ENCODE measurements at places on chromosomes 1 and 21.

DNA sequence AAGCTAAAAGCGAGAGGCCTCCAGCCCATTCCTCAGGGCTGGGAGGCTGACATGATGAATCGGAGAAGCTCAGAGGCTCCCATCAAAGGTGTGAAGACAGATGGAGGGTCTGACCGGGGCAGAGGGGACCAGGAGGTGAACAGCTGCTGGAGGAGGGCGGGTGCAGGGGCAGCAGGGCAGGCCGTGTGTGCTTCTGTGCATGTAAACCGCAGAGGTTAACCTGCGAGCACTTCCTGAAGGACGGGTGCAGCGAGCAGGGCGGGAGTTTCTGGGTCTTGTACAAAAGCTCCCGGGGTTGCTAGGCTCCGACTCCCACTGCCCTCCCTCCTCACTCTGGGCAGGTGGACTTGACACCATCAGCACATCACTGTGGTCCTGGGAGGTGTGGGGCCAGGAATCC is 75.2 kb downstream of the PAX7 start:
- DNase-seq, result no peak

GRCh38 chr1:206604861-206605260 is 7.4 kb downstream of the EIF2D start:
- DNase-seq, result no peak

DNA sequence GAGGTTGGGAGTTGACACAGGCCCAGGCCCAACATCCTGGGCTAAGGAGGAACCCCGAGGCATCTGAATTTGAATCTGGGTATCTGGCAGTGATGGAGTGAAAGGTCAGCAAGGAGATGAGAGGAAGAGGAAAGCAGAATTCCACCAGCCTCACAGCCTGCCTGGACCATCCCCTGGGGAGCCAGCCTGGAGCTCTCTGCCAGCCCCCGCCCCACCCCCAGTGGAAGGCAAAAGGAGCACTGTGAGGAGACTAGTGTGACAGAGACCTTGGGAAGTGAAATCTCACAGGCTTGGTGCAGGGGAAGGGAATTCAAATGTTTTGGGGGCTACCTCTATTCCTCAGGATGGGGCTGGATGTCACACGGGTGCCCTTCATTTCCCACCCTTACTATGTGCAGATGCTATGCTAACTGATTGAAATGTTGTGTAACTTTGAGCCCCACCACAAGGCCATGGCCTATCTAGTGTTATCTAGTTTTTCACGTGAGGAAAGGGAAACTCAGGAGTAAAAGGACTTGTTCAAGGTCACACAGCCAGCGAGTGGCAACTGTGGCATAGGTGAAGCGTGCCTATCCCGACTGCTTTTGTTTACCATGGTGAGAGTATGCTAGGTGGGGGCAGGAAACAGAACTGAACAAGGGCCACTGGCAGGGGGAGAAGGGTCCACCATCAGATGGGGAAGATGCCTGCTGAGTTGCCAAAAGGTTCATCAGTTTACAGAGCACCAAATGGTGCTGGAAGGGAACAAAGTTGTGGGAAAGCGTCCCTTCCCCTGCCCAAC is 29.8 kb downstream of the AHDC1 start:
- no peak for DNase-seq

DNA sequence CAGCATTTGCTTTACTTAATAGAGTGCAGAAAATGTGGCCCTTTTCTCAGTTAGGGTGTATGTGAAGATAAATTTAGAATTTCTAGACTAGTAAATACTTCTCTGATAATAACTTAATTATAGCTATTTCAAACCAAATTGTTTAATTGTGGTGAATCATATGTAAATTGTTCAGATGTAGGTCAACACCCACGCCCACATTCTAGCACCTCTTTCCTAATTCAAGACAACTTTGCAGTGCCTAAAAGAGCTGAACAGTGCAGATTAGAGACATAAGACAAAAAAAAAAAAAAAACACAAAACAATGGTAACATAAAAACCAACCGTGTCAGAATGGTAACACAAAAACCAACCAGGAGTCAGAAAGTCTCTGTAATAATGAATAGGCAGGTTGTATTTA is 758.3 kb downstream of the USP25 start:
- DNase-seq, result no peak

DNA sequence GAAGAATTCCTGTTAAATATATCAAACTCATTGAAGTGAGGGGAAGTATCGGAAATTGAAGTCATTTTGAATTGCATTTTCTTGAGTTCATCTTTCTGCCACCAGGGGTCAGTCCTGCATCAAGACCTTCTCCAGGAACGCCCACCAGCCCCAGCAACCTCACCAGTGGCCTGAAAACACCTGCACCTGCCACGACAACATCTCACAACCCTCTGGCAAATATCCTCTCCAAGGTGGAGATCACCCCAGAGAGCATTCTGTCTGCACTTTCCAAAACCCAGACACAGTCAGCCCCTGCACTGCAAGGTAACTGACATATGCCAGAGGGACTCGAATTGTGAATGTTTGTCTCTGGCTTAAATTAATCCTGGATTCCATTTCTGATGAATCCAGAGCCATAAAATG is 22.8 kb upstream of the TARS2 start:
- peak; percentile 40 for DNase-seq

GRCh38 chr1:82598337-82598736 is 797.6 kb downstream of the ADGRL2 start:
- peak; percentile 1 for DNase-seq

DNA sequence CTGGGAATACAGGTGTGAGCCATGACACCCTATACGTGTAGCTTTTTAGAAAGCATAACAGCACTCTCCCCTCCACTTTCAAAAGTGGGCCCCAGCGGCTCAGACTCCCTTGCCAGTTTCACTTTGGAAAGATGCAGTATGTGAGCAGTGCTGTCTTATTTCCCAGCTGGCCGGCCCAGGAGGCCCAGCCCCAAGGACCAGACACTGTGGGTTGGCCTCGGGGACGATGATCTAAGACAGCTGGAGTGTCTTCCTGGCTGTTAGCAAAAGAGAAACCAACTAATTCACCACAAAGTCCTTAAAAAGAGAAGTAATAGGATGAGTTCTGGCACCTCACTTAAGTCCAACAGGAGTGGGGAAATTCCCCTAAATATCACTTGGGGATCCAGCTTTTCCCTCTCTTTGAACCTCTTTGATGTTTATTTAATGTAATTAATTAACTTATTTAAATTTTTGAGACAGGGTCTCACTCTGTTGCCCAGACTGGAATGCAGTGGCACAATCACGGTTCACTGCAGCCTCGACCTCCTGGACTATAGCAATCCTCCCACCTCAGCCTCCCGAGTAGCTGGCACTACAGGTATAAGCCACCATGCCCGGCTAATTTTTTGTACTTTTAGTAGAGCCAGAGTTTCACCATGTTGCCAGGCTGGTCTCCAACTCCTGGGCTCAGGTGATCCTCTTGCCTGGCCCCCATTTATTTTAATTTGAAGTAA is 17.6 kb upstream of the CLIC4 start:
- peak; percentile 88 for DNase-seq

GRCh38 chr1:52032785-52033131 is 852 bp downstream of the KTI12 start:
- peak; percentile 24 for DNase-seq

DNA sequence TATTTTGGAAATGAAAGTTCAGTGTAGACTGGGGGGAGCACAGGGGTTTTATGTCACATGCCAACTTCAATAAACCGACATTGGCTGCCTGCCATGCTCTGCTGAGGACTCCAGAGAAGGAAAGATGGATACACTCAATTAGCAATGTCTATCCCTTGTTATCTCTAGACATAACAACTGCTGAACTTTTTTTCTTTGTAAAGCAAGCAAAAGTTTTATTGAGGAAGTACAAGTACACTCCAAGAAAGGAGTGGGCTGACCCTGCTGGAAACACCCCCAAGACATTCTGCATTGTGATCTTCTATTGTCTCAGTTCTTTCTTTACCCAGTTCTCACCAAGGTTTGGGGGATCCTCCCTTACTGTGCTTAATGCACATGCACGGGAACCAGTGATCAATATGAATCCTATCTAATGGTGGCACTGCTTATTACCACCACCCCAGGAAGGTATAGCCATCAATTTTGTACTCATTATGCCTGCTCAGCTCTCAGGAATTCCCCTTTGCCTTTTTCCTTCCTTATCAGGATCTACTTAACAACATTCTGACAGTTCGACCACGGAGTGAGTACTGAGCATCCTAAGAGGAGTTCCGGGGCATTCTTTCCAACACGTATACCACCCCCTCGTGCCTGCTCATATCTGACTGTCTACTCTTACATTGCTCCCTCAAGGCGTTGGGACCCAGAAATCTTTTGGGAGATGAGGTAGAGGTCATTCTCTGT is 28.7 kb downstream of the SYNJ1 start:
- no peak for DNase-seq

- DNase-seq, result no peak
These were observed 2.6 kb downstream of the FNDC5 start for GRCh38 chr1:32868085-32868484.

- DNase-seq, result no peak
These were observed 43.6 kb downstream of the PLEKHA6 start for GRCh38 chr1:204316164-204316563.

DNA sequence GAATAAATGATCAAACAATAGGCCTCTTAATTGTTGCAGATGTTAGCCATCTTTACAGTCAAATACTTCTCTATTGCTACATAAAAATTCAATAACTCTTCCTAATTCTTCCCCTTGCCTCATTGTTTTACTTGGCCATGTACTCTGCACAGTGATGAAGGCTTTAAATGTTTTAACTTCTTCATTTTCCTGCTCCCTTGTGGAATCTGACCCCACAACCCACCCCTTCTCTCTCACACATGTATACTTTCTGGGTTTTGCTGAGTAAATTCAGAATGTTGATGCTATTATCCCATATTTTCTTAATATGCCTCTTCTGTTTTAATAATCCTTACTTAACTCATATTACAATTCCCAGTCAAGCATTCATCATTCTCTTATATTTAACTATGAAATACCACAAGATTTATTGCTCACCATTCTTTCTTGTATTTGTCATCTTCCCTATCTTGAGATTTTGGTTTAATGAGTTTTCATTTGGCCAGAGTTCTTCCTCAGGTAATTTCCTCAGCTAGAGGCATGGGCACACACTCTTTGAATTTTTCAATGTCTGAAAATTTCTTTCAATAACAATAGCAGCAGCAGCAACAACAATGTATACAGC is 327.8 kb upstream of the USP24 start:
- peak; percentile 93 for DNase-seq

DNA sequence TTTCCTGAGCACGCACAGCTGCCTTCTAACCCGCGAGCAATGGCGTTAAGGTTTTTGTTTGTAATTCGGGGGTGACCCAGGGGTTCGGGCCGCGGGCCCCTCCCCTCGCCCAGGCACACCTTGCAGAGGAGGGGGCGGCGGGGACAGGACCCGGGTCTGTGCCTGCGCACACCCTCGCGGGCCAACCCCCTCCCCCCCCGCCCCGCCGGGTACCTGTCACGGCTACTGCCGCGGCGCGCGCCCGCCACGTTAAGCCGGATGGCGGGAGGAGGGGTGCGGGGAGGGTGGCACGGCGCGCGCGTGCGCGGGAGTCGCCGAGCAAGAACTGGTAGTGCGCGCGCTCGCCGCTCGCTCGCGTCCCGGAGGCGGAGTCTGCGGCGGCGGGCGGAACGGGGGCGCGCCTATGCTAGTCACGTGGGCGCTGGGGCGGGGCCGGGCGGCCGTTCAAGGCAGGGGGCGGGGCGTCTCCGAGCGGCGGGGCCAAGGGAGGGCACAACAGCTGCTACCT is at the start of gene TPTE:
TPTE (plus strand) TSS at position 493 of the 508 bp plus-strand sequence. CDS start 17,141 bp downstream, outside the sequence.
- DNase-seq, result no peak

- no peak for DNase-seq
These were observed 507.0 kb downstream of the AJAP1 start for GRCh38 chr1:5161372-5161771.

- no peak for DNase-seq
These were observed 51.0 kb downstream of the RAB3GAP2 start for GRCh38 chr1:220221269-220221668.

DNA sequence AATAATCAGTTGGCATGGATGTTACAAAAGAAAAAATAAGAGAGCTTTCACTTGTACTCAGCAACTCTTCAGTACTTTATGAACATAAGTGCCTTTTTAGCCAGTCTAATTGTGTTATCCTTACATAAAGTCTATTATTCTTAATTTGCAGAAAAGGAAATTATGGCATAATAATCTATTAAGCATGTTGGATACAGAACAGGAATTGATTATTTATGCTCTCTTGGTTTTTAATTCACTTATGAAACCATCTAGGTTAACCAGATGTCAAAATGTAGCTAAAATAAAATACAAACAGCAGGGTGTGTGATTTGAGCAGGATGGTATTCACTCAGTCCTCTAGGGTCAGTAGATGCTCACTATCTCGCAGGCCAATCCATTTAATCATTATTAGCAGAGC is 79.7 kb downstream of the PLPPR5 start:
- DNase-seq, result no peak

GRCh38 chr1:81007024-81007423 is 793.7 kb upstream of the ADGRL2 start:
- peak; percentile 44 for DNase-seq

- DNase-seq, result no peak
These were observed 106.4 kb downstream of the HMGB4 start for GRCh38 chr1:33970148-33970825.

DNA sequence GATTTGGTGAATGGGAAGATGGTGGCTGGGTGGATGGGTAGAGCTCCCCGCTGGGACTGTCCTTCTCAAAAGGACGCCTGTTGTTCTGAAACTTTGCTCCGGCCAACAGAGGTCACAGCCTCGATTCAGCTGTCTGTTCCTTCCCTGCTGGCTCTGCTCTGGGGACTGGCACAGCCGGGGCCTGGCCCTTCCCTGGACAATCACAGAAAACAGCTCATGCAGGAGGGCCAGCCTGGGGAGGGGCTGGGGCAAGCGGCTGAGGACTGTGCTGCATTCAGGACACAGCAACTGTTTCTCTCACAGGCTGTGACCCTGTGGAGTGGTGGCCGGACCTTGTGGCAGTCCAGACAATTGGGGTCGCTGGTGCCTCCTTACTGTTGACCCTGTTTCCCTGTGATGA is 110.7 kb upstream of the TMEM51 start:
- no peak for DNase-seq

DNA sequence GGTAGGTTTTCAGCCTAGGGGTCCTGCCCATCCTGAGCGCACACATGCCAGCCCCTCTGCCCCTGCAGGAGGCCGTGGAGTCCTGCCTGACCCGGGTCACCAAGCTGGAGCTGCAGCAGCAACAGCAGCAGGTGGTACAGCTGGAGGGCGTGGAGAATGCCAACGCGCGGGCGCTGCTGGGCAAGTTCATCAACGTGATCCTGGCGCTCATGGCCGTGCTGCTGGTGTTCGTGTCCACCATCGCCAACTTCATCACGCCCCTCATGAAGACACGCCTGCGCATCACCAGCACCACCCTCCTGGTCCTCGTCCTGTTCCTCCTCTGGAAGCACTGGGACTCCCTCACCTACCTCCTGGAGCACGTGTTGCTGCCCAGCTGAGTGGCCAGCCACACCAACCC is 44.0 kb downstream of the TMCC2 start:
- no peak for DNase-seq

- no peak for DNase-seq
These were observed 71.9 kb downstream of the ZSWIM5 start for GRCh38 chr1:45134461-45134873.

- peak; percentile 29 for DNase-seq
These were observed 3.1 kb downstream of the PTAFR start for GRCh38 chr1:28173151-28173979.

GRCh38 chr1:4346131-4346530 is 308.3 kb upstream of the AJAP1 start:
- no peak for DNase-seq
